Hepatic stellate cell (primary cell): ENCODE measurements at places on chromosomes 6 and 20.

DNA sequence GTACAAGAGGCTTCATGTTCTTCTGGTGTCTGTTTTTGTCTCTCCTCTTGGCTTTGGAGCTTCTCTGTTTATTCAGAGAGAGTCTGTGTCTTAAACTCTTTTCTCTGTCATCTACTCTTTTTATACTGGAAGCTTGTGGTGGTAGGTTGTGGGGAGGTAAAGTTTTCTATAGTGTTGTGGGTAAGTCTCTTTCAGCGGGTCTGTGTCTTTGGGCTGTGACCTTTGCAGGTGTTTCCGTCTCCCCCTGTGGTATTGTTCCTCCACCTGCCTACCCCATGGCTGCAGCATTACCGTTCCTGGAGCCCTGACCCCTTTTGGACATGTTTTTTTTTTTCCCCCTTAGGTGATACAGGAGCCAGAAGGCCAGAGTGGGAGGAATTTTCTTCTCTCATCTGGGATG, 37.9 kb upstream of the FERMT1 start:
- no peak for DNase-seq

- no peak for DNase-seq
Observed at GRCh38 chr20:41111578-41111951, 25.8 kb upstream of the PLCG1 start.

GRCh38 chr6:98920904-98921431, 26.8 kb downstream of the FBXL4 start:
- no peak for DNase-seq

DNA sequence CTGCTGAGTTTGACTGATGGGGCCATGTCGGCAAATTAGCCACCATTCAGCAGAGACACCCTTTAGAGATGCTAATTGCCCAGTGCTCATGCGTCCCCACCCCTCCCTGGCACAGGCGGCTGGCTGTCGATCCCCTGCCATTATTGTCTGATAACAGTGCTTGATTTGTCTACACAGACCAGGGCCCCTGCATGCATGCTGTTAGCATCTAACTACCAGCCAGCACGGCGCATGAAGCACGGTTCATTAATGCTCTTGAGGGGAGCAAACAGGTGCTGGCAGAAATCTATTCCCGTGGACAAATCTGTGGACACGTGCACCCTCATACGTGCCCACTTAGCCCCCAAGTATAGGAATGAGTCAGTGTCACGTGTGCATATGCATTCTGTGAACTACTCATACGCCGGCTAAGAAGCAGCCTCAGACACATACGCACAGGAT, 32.2 kb downstream of the KCNB1 start:
- no peak for DNase-seq

DNA sequence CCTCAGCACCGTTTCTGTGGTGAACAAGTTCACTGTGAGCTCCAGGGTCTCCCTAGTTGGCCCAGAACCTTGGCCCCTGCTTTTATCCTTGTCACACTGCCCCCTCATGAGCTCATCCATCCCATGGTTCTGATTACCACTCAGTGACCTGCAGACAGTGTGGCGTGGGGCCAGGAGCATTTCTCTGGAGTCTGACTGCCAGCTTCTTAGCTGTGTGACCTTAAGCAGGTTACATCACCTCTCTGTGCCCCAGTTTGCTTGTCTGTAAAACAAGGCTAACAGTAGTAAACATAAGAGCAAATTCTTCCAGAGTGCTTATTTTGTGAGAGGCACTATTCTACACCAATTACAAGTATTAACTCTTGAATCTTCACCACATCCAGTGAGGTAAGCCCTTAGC, 14.8 kb upstream of the MDGA1 start:
- DNase-seq, result no peak

DNA sequence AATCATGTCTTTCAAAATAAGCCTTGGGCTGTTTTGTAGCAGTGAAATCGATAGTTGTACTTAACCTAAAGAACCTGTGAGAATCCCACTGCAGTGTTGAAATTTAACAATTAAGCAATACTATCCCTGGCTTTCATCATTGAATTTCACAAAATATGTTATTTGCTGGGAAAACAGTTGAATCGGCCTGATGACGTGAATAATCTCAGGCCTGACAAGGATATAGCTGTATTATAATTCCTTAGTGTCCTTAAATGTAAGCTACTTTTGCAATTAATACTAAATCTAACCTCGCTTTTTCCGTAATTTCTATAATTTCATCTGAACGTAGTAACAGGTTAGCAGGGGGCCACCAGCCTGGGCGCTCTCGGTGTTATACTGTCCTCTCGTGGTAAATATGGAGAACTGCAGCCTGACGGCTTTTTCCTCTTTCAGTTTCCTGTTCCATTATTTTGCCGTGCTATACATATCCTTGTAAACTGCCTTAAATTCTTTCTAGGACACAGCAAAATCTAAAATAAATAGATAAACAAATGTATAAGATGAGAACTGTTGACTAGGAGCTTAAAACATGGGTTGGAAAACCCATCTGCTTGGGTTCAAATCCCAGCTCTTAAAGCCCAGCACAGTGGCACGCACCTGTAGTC, 24.0 kb downstream of the MTFR2 start:
- DNase-seq, result peak; percentile 46

DNA sequence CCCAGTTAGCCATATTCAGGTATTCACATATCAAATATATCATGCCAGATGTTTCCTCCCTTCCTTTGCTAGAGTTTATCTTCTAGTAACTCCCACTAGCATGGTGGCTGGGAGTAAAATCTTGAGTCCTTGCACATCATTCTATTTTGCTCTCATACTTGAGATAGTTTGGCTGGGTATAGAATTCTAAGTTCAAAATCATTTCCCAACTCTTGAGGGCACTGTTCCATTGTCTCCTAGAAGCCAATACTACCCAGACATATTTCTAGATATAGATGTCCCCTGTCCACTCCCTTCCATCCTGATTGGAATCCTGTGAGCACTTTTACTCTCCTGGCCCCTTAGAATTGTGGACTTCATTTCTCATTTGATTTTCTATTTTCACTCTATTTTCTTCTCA, 104.7 kb downstream of the ZFP64 start:
- no peak for DNase-seq

DNA sequence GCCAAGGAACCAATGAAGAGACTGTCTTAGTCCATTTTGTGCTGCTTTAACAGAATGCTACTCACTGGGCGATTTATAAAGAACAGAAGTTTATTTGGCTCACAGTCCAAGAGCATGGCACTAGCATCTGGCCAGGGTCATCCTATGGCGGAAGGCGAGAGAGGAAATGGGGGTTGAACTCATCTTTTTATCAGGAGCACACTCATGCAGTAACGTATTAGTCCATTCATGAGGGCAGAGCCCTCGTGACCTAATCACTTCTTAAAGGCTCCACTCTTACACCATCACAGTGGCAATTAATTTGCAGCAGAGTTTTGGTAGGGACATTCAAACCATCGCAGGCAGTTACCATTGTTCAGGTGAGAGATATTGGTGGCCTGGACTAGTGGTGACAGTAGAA, 8.5 kb downstream of the ARFGEF2 start:
- no peak for DNase-seq

DNA sequence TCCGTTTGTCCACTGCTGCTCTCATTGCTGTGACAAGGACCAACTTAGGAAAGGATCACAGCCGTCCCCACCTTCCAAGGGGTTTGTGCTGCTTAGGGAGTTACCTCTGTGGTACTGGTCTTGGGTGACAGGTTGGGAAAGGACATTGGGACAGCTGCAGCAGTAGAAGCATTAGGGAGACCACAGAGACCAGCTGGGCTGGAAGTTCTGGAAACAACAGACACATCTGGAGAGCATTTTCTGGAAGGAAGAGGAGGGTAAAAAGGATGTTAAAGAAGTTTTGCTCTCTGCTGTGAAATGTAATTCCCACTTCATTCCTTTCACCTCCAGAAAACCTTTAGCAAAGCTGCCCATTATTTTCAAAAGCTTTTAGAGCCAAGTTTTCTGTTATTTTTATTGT, 304.2 kb downstream of the LRFN2 start:
- DNase-seq, result no peak

DNA sequence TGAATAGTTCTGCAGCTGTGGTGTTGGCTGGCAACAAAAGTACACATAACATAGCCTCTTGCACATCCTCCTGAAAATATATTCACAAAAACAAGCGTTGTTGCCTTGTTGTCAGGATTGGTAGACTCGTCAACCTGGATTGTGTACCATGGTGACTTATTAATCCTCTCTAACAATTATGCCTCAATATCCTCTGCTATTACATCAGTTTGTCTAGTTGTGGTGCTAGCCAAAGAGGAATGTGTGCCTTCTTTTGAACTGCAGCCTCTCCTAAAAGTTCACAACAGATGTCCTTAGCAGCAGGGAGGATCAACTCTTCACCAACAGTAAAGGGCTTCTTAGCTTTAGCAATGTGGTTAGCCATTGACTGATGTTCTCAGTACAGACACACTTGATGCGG, 3.6 kb upstream of the SF3B5 start:
- DNase-seq, result no peak

- no peak for DNase-seq
Observed at GRCh38 chr6:131568726-131569125, 4.3 kb upstream of the ARG1 start.

DNA sequence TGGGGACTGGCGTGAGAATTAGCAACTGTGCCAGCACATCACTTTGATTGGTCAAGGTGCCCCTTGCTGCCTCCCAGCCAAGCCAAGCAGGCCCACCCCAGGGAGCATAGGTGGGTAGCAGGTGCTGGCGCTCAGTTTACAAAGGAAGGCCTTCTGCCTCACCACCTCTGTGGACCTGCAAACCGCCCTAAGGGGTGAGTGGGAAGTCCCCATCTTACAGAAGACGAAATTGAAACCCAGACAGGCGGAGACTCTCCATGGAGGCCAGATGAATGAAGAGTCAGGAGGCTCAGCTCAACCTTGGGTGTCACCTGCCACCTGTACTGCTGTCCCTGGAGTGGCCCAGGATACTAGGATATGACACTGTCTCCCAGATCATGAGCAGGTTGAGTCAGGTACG, 21.5 kb upstream of the MAS1L start:
- no peak for DNase-seq

DNA sequence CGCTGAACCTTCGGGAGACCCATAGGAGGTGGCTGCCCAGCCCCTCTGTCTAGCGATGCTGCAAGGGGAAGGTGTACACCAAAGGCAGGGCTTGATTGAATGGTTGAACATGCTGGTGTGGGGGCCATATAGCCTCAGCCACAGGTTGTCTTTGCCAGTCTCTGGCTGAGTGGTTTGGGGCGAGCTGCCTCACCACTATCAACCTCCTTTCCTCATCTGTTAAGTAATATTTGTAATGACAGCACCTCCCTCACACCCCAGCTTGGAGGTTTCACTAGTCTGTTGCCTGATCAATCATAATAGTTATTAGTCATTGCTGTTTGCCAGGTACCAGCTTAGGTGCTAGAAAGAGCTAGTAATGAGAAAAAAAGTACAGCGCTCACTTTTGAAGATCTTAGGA, 11.8 kb upstream of the ZNF831 start:
- DNase-seq, result no peak

GRCh38 chr20:9916761-9917160, 77.9 kb upstream of the PAK5 start:
- DNase-seq, result no peak

DNA sequence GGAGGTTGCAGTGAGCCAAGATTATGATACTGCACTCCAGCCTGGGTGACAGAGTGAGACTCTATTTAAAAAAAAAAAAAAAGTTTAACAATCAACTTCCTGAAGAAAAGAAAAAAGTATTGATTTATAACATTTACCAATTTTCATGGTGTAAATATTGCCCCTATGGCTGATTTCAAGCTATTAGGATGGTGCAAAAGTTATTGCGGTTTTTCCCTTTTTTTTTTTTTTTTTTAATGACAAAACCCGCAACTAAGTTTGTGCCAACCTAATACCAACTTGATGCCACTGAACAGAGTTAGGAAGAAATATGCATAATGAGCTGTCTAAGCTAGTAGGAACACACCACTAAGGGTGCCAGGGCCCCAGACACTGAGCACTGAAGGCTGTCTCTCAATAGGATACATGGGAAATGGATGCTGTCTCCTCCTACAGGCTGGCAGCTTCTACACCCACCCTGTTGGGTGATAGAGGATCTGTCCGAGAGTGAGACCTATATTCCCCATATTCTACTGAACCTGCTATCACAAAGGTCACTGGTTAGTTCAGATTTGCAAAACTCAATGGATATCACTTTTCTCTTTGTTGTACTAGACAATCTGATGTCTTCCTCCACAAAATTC, 6.5 kb upstream of the PERP start:
- no peak for DNase-seq

DNA sequence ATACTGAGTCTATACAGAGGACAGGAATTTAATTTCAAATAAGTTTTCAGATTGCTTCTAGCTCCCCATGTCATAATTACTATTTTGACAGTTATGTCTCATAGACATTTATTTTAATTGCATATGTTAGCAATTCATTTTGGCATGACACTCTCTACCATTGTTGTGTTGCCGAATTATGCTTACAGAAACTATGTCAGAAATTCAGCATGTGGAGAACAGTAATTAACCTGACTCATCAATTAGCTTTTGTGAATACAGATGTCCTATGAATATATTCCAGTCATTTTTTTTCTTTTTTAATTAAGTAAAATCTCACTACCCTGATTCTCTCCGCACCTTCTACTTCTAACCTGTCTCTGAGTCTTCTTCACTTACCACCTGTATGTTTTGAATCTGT, 105.1 kb downstream of the NKAIN2 start:
- no peak for DNase-seq

GRCh38 chr6:65182681-65183080, 524.3 kb downstream of the EYS start:
- DNase-seq, result no peak

DNA sequence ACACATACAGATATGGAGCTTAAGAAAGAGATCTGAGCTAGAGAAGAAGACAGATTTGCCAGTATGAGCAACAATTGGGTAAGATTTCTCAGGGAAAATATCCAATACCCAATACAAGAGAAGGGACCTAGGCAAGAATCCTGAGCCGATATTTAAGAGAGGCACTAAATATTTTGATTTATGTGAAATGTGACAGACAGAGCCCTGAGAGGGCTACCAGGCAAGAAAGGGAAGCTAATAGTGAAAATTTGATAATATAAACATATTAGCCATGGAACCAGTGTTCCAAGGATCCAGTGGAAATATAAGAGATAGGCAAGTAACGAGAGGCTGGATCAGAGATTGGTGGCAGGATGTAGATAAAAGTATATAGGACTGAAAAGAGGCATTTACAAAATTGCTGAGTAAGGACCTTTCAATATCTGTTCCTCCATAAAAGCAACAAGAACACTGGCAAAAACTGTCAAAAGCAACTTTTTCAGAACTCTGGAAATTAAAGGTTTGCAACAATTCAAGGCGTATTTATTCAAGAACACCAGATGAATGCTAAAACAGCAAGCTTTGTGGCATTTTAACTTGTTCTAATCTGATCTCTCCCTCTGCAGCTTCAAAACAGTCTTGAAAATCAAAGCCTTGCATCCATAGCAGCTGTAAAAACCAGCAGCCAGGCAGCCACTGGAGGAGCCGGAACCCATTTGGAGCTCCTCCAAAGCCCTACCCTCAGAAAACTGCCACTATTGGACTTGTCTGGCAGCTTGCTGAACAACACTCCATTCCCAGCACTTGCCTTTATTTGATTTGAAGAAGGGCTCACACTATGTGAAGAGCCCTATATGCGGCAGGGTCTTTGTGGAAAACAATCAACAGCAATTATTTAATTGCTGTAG, 58.8 kb downstream of the REV3L start:
- DNase-seq, result no peak

- DNase-seq, result no peak
Observed at GRCh38 chr20:6605055-6605935, 162.2 kb upstream of the BMP2 start.

- DNase-seq, result no peak
Observed at GRCh38 chr6:33189625-33190448, 2.4 kb downstream of the COL11A2 start.
